Osteocyte (in vitro differentiated cells): ENCODE measurements at places on chromosomes 7 and 10. TPM values are rescaled to one million over a fixed set of nuclear protein-coding genes. Genes with fewer than 3 reads are reported as not detected.

DNA sequence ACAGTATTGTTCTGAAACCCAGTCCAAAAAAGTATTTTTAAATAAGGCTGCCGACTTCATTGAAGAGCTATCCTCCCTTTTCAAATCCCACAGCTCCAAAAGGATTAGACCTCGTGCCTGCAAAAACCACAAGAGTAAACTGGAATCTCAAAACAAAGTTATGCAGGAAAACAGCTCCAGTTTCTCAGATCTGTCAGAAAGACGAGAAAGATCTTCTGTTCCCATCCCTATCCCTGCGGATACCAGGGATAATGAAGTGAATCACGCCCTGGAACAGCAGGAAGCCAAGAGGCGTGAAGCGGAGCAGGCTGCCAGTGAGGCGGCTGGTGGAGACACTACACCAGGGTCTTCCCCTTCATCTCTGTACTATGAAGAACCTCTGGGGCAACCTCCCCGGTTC is 12.6 kb downstream of the MYPN start:
- no peak for DNase-seq

DNA sequence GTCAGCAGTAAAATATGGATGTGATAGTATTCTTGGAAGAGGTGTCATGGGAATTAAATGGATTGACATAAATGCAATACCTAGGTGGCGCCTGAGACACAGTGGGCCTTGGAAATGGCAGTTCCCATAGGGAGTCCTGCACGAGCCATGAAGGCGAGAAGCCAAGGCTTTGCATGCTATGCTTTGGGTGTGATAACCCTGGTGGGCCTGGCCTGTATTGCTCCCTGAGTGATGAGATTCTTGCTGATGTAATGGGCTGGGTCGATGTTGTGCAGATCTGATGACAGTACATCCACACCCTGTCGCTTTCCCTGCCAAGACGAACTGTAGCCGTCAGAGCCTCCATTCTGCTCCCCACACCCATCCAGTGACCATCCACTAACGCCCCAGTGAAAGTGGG is 46.4 kb downstream of the CREB5 start:
- no peak for DNase-seq

- DNase-seq, result no peak
Measured at GRCh38 chr7:91520645-91521044, 256.4 kb downstream of the FZD1 start.

DNA sequence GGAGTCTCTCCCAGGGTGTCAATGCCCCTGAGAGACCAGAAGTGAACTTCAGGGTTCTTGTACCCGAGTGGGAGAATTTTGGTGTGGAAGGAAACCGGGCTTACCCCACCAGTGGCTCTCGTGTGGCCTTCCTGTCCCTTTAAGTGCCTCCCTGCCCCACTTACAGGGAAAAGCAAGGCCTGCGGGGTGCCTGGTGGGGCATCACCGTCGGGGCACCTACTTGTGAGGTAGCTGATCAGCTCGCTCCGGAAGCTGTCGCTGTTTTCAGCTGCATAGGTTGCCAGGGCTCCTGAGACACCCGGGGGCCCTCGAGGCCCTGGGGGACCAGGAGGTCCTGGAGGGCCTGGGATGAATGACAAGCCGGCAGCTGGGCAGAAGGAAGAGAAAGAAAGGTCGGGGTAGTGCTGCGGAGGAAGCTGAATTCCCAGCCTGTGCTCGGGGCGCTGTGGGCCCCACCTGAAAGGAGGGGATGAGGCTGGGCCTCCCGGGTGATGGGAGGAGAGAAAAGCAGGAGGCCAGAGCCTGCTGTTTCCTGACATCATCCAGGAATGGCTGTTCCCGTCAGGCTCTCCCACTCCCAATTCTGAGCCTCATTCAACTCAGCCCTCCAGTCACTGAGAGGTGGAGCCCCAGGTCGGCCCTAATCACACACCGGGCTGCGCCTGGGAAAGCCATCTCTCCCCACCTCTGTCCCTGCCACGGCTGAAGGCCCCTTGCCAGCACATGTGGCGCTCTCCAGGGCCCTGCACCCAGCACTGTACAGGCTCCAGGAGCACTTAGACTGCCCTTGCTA is 51.1 kb downstream of the COL17A1 start:
- no peak for DNase-seq

- DNase-seq, result no peak
Measured at GRCh38 chr7:32489788-32490126, 423 bp downstream of the LSM5 start.

DNA sequence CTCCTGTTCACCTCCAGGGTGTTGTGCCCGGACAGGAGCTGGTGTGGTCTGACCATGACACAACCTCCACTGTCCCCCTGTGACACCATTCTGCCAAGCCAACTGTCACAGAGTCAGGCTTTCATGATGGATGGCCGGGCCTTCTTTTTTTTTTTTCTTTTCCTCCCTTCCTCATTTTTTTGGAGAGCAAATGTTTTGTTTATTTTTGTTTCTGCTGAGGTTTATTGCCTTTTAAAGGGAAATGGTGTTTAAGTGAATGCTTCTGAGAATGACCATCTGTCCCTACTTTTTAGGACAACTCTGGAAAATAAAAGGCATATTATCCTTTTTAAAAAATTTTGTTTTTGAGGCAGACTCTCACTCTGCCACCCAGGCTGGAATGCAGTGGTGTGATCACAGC is 115.1 kb upstream of the NPS start:
- no peak for DNase-seq

The NFE2L3 gene
- total RNA-seq, result 0.55 and 0.78 TPM in 2 replicates

DNA sequence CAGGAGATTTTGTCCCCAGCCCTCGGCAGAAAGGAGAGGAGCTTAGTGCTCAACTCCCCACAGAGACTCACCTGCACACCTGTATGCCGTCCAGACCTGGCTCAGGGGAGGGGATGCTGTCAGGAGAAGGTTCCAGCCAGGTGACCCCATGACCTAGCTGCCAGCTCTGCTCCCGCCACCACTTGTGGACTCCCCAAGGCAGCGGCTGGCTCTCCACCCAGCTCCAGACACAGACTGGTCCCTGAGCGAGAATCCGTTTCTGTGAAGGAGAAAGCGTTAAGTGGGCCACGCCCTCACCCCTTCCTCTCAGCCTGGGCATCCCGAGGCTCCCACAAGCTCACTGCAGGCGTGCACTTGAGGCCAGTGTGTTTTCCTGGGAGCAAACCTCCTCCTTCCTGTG is 76.4 kb downstream of the RGS10 start:
- no peak for DNase-seq

DNA sequence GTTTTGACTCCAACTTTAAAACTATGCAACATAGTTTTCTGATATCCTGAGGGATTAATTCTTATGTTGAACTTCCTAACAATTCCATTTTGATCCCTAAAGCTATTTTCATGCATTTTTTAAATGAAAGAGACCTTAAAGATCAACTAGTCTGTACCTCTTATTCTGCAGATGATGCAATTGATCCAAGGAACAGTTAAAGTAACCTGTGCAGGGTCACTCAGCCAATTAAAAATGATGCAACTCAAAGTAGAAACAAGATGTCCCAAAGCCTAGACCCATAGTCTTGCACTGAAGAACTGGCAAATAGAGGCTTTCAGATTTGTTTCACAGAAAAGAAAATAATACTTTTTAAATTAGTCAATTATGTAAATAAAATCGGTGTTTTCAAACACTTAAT is 86.3 kb downstream of the IMMP2L start:
- no peak for DNase-seq

DNA sequence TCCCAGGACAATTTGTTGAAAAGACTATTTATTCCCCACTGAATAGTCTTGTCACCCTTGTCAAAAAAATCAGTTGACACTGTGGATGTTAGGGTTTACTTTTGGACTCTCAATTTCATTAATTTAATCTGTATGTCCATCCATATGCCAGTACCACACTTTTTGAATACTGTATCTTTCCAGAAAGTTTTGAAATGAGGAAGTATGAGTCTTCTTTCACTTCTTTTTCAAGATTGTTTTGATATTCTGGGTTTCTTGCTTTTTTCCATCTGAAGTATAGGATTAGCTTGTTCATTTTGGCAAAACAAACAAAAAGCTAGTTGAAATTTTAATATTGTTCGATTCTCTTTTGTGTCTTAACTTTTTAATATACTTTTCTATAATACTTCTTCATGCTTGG is 21.7 kb downstream of the KLHDC10 start:
- DNase-seq, result no peak

The AS3MT gene
- 2.7 and 2.8 TPM in 2 replicates for total RNA-seq

The TRPV5 gene
- not detected in 2 replicates for total RNA-seq
